Motor neuron (in vitro differentiated cells): ENCODE measurements at places on chromosomes 16 and 17. TPM values are rescaled to one million over a fixed set of nuclear protein-coding genes. Genes with fewer than 3 reads are reported as not detected.
A peak's percentile ranks its signal among the peaks of the same experiment; 100 is the strongest.

The CES3 gene
- 0.36 and 3.1 TPM in 2 replicates for total RNA-seq

The KCNJ12 gene
- 1.8 and 2.0 TPM in 2 replicates for total RNA-seq

The MMP25 gene
- 0.06 and 0.11 TPM in 2 replicates for total RNA-seq

GRCh38 chr16:14202697-14203096 is 131.6 kb downstream of the MRTFB start:
- ATAC-seq = no peak

- ATAC-seq = peak; percentile 41
Measured at GRCh38 chr17:45852535-45853297, 8.0 kb downstream of the SPPL2C start.

DNA sequence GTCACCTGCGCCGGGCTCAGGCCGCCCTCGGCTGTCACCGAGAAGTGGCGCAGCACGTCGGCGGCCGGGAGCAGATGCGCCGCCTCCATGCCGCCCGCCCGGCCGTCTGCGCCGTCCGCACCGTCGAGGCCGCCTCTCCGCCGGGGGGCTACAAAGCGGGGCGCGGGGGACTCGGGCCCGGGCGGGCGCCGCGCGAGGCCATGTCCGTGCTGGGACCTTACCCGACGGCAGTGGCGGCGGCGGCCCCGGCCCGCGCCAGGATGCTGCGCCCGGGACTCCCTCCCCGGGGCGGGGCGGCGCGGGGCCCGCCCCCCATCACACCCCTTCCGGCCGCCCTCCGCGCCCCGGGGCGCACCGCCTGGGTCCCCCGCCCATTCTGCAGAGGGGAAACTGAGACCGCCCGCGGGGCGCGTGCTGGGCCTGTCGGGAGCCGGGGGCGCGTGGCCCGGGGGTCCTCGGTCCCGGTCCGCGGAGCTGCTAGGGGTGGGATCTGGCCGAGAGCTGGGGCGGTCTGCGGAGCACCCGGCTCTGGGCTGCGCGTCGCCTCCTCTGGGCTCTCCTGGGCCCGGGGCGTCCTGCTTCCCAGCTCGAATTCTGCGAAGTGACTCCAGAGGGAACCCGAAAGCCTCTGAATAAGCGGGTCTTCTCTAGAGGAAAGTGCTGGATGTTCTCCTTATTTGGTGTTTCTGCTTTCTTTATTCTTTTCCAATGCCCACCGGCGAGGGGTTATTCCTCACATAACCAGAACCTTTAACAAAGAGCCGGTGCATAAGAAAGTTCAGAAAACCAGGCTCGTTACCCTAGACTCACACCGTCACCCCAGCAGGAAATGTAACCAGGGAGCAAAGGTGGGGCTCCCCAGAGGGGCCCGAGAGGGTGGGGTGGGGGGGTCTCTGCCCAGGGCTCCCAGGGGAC is at the start of gene ATP2A3:
TSS of gene ATP2A3 (minus strand) at position 235 of the 915 bp plus-strand sequence. CDS start at position 89, 146 bp downstream.
- no peak for ATAC-seq
